ENCODE measurements at places on chromosomes 11 and 22.

- DNase-seq = no peak
Measured at GRCh38 chr11:33248416-33248971, 8.7 kb upstream of the HIPK3 start.

GRCh38 chr11:575313-575995, 816 bp upstream of the PHRF1 start:
- no peak for DNase-seq

DNA sequence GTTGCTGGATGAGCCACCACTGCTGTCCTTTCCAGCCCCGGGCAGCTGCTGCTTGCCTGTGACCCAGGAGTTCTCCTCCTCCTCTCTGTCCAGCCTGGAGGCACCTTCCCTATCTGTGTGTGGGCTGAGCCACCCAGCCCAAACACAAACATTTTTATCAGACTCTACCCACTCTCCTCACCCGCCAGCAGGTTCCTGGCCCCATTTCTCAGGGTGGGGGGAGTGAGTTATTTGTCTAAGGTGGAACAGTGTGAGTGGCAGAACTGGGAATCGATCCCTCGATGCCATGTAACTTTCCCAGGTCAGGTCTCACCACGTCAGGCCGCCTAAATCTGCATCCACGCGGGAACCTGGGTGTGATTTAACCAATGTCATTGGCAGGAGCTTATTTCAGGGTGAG, 20.8 kb upstream of the SMIM38 start:
- DNase-seq = no peak

DNA sequence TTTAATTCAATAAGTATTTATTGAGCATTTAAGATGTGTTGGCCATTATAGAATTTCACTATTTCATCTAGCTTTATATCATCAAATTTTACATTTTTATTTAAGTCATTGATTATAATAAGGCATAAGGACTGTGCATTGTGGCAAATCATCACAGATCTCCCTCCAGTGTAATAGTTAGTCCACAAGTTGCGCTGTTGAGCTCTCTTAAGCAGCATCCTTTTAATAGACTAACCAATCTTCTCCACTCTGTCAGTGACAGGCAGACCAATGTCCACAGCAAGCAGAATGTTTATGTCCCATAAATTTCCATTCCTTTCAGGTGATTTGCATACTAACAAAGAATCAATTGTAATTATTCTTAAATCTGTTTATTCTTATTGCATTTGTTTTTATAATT, 595.3 kb upstream of the CCDC90B start:
- DNase-seq = no peak

DNA sequence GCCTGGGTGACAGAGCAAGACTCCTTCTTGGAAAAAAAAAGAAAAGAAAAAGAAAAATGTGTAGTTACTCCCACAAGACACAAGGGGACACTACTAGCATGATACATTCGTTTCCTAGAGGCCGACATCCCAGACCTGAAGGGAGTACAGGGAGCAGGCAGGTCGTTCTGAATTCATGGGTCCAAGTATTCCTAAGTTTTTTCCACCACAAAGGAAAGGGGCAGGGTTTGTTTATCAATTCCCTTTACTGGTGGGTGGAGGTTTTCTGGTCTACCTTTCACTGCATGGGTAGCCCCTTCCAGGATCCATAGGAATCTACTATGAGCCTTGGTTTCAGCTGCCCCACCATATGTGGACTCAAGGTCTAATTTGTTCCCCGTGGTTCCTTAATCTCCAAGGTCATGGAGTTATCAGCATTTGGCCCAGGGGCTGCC, 11.8 kb downstream of the TIGD3 start:
- no peak for DNase-seq

DNA sequence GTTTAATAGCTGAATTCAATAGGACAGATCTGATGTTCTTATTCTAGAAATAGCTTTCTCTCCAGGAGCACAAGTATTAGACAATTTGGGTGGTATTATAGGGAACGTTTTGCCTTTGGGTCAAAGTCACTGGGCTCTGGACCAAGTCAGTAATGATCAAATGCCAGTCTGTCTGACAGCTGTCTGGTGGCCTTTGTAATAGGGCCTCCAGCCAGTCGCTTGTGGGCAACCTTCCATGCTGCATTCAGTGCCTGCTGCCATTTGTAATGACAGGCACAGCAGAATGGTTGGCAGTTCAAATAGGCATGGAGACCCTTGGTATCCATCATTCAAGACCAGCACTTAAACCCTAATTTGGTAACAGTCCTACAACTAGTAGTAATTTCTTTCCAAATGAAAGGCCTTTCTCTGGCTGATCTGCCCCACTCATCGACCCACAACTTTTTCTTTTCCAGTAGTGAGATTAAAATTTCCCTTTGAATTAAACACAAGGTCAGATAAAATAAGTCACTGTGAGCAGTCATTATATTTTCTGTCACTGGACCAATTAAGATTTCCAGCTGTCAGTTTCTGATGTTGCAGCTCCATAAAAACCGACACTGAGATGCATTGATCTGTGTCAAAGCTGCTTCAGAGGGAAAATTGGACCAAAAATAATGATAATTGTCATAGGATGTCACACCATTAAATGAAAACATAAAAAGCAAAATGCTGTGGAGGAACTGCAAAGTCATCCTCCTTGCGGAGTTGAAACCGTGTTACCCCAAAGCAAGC, 1038.1 kb downstream of the LRRC4C start:
- DNase-seq = no peak

GRCh38 chr11:2943711-2944118, 14.5 kb upstream of the PHLDA2 start:
- no peak for DNase-seq

DNA sequence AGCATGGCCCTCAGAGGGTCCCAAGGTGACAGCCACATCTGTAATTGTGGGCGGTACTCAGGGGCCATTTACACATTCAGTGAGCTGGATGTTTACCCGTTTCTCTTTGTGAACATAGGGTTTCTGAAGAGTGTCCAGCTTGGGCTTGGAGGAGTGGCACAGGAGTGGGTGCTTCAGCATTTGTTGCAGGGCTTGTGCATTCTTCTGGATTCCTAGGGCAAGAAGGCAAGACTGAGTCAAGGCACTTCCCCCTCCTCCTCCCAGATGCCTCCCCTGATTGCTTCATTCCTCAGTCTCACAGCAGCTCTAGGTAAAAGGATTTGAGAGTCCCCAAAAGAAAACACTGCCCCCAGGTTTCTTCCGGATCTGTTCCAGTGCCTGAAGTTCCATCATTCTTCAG, 95.4 kb downstream of the RNF169 start:
- DNase-seq = no peak

- no peak for DNase-seq
Measured at GRCh38 chr11:130480186-130480585, 31.7 kb downstream of the ADAMTS15 start.
